Stimulated activated CD4-positive, alpha-beta T cell treated with anti-CD3 and anti-CD28 coated beads, Interleukin-1b, Interleukin-23, amount 100 ng/mL, for 4 hours (primary cell): ENCODE measurements at places on chromosomes 6 and 20.

GRCh38 chr6:144778056-144778455, 492.9 kb downstream of the UTRN start:
- no peak for DNase-seq

DNA sequence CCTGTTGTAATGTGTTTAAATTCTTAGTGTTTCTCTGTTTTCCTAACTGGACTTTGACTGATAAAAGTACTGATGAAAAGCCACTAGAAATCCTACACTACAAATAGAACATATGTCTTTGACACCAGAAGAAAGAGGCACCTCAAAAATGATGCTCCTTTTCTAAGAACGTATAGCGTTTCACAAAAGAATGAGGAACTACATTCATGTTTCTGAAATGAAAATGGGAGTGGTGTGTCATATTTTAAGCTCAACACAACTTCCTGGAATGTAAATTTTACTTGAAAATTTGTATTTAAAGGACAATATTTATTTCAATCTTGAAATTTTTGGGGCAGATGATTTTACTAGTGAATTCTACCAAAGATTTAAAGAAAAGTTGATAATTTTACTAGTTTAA, 35.3 kb downstream of the KIAA0408 start:
- DNase-seq = no peak

- no peak for DNase-seq
Observed at GRCh38 chr20:11051136-11051535, 377.3 kb upstream of the JAG1 start.

GRCh38 chr20:24658920-24659660, 189.7 kb downstream of the SYNDIG1 start:
- no peak for DNase-seq

- no peak for DNase-seq
Observed at GRCh38 chr6:105748737-105749161, 337.4 kb upstream of the PRDM1 start.

- DNase-seq = no peak
Observed at GRCh38 chr6:41621802-41622201, 16.5 kb upstream of the MDFI start.

DNA sequence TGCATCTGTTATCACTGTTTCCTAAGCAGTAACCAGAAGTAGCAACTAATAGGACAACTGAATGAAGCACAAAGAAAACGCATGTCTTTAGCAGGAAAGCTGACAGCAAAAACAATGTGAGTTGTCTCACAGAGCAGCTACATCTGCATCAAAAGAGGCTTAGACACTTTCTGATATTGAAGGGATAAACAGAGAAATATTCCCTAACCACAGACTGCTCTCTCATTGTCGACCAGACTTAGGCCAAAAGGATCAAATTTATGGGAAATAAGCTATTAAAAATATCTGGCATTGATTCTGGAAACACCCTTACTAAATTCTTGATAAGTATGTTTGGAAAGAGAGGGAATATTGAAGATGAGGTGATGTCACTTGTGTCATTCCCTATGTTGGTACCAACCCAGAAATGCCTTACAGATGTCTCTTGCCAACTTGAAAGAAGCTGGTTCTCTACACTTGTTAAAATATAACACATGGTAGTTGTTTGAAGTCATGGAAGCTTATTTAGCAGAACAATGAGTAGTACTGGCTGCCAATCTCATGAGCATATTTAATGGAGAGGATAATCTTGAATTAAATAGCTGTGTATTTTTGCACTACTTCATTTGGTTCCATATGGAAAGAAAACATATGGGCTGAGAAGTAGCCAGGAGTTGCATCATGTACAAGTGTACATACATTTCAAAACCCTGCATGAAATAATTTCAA, 929.3 kb upstream of the MAN1A1 start:
- no peak for DNase-seq

GRCh38 chr6:121183742-121184141, 150.5 kb downstream of the TBC1D32 start:
- no peak for DNase-seq

- DNase-seq = no peak
Observed at GRCh38 chr6:32713241-32713640, 27.9 kb upstream of the HLA-DQA2 start.

GRCh38 chr6:47157653-47158219, 115.6 kb upstream of the ADGRF1 start:
- no peak for DNase-seq
